ENCODE measurements at places on chromosomes 16 and 17.

- no peak for DNase-seq
These were observed 6.2 kb upstream of the CES1 start for GRCh38 chr16:55839115-55839514.

DNA sequence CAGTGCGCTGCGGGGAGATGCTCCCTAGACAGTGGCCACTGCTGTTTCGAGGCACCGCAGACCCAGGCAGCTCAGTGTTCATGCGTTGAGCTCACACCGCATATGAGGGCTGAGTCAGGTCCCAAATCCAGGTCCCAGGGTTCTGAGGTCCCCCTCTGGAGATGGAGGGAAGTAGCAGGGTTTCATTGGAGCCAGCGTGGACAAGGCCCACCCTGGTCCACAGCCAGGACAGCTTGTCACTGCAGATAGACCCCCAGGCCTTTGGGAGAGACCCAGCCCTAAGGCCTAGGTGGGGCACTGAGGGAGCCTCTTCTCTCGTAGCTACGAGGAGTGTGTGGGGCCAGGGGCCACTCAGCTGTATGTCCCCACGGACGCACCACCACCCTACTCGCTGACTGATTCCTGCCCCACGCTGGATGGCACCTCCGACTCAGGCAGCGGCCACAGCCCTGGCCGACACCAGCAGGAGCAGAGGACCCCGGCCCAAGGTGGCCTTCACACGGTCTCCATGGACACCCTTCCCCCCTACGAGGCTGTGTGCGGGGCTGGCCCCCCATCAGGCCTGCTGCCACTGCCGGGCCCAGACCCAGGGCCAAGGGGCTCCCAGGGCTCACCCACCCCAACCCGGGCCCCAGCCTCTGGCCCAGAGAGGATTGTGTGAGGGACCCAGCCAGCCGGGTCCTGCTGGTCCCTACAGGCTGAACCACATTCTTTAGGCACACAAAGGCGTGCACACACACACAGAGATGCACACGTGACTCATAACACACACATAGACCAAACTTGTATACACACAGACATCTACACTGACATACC, 53.4 kb downstream of the BEAN1 start:
- no peak for DNase-seq

- DNase-seq: no peak
These were observed 9.6 kb upstream of the PRPSAP1 start for GRCh38 chr17:76363107-76363842.

DNA sequence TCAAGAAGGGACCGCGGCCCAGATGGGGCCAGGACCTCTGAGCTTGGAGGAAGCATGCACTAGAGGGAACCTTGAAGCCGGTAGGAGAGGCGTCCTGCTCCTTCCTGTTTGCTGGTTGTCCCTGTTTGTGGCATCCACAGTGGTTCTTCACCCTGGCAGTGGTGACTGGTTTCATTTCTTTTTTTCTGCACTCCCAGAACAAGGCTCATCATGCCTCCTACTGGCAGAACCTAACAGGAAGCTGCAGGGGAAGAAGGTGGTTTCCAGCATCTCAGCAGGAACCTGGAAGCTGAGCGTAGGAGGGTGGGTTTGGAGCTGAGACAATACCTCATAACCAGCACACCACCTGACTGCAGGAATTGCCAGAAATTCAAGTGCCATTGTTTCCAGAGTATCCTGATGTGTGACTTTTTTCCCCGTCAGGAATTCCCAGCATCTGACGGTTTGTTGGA, 5.8 kb downstream of the TMEM231 start:
- no peak for DNase-seq

DNA sequence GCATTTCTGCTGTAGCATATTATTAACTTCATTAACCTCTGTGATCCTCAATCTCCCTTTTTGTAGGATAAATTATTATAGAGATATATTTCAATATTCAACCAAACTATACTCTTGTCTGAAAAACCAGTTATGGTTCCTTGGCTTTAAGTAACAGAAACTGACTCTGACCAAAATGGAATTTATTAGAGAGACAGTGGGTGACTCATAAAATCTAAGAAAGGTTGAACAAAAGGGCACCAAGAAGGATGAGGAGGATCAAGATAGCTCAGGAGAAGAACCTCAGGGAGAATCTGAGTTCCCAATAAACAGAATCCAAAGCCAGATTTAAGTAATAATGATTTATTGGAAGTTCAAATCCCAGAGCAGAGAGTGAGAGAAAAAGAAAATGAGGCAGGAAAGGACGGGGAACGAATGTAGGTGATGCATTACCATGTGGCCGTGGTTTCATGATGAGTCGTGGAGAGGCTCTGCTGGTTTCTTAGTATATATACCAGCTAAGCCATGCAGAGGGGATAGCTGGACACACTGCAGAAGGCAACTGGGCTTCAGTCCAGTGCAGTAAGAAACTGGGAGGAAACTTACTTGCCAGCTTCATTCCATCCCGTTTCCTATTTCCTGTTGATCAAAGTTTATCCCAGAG, 151.5 kb upstream of the GOT2 start:
- no peak for DNase-seq

Data from NCI-H1417 treated with DMSO at 0.1 percent for 48 hours (cell line).